ENCODE measurements at places on chromosomes 1 and 21.

GRCh38 chr1:64594446-64594845 is 124.5 kb downstream of the CACHD1 start:
- no peak for DNase-seq

DNA sequence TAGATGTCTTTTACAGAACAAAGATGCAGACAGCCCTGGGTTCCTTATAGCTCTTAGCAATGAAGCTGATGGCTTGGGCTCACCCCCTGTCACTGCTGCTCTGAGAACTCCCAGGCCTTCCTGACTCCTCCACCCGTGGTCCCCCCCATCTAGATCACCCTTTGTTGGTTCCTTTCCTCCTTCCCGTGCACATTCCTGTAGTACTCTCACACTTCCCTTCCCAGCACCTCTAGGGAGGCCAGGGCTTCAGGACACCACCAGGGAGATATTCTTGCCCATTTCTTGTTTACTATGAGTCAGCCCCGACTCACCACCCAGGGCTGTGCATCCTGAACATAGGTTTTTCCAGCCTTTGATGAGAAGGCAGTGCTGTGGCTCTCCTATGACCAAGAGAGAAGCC is 14.4 kb upstream of the NOS1AP start:
- peak; percentile 39 for DNase-seq

GRCh38 chr1:159898527-159898926 is 1.4 kb downstream of the CFAP45 start:
- DNase-seq: no peak

DNA sequence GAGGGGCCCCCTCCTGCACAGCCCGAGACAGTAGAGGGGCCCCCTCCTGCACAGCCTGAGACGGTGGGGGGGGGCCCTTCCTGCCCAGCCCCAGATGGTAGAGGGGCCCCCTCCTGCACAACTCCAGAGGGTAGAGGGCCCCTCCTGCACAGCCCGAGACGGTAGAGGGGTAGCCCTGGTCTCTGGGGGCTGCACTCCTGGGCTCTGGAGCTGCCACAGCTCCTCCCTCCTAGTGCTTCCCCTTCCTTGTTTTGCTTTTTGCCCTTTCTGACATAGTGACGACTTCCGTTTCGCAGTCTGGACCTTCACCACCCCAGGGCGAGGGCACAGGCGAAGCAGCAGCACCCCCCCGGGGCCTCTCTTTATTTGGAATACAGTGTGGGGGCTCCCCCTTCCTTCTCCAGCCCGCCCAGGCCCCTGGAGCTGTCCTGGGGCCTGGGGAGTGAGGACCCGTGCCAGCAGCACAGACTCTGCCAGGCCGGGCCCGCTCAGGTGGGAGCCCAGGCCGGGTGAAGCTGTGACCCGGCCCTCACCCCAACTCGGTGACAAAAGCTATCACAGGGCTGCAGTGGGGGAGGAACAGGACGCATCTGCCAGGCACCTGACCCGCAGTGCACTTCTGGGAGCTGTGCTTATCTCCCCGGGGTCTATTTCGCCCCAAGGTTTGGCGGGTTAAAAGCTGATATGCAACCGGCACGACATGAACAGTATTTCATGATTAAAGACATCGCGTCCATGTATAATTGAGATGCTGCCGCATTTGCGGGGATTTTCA is 1.1 kb upstream of the PRXL2B start:
- no peak for DNase-seq

DNA sequence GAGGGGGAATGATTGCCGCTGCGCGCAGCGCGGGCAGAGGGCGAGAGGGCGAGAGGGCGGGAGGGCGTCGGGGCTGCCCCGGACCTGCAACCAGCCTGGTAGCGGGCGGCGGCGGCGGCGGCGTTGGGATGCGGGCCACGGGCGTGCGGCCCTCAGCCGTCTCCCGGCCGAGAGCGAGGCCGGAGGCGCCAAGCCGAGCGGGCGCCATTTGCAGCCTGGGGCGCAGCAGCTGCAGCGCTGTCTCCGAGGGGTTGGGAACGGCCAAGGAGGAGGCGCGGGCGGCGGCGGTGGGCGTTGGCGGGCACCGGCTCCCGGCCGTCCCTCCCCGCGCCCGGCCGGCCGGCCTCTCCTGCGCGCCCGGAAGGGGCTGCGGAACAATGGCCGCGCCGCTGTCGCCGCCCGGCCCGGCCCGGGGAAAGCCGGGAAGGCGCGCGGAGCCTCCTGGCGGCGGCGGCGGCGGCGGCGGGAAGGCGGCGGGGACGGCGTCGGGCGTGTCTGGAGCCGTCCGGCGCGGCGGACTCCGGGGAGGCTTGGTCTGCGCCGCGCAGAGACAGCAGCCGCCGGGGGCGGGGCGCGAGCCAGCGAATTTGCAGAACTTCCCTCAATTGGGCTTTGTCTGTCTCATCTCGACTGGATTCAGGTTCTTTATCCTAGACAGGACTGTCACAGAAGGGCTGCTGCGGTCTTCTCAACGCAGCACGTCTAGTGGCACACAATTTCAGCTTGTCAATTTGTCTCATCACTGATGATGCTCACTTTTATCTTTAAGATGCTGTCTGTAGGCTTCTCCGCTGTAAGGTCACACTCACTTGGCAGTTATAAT is 35.7 kb downstream of the ZBTB8B start:
- DNase-seq: no peak

DNA sequence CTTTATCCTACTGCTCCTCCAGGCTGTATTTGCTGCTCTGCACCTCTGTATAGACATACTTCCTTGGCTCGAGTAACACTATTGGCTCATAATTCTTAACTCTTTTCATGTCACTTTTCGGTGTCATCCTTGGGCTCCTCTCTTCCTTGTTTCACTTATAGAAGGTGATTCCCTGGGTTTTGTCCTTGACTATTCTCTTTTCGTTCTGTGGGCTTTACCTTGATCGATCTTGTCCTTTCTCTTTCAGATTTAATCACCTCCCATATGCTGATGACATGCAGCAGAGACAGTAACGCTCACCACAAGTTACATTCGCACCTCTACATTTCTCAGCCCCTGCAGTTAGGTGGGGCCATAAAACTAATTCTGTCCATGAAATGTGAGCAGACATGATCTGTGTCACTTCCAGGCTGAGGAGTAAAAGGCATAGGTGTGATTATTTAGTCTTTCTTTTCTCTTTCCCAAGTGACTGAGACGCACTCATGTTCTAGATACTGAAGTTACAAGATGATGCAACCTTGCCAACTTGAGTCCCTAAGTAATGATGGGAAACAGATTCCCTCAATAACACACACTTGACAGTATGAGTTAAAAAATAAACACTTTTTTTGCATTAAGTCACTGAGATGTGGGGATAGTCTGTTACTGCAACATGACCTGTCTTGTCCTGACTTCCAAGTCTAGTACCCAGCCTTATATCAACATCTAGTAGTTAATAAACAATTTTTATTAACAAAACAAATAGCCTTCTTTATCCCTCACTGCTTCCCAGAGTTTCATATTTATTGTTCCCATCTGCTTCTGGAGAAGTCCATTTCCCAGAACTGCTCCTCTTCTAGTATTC is 49.9 kb upstream of the HAO2 start:
- no peak for DNase-seq

DNA sequence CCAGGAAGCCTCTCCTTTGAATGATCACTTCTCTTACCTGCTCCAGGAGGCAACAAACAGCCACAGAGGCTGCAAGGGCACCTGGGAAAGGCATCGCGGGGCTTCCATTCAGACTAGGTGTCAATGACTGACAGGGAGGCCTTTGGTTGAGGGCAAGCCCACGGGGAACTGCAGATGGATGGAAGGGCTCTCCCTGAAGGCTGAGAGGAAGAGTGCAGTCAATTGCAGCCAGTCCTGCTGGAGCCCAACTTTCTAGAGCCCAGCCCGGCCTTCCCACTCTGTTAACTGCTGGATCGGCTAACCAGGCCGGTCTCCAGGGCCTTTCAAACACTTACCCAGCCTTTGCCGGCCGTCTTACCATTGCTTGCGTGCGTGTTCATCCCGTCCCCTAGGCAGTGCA is 89.3 kb downstream of the LACTBL1 start:
- no peak for DNase-seq

GRCh38 chr1:53074313-53075154 is 12.5 kb downstream of the PODN start:
- no peak for DNase-seq

GRCh38 chr1:15332525-15332924 is 77.2 kb upstream of the EFHD2 start:
- DNase-seq: no peak

DNA sequence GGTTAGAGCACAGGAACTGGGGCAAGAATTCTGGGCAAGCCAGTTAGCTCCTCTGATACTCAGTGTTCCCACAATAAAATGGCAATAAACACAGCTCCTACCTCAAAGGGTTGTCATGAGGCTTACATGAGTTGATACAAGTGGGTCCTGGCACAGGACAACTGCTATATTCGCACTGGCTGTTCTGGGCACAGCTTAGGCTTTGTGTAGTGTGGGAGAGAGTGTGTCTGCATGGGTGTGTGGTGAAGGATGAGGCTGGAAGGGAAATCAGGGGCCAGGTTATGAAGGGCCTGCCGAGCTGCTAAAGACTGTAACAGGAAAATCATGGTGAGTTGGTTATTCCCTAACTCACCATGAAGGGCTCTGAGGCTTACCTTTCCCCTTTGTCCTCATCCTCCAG is 18.7 kb downstream of the ETV3 start:
- DNase-seq: no peak

- no peak for DNase-seq
These were observed 35.5 kb downstream of the MACF1 start for GRCh38 chr1:39239968-39240367.

DNA sequence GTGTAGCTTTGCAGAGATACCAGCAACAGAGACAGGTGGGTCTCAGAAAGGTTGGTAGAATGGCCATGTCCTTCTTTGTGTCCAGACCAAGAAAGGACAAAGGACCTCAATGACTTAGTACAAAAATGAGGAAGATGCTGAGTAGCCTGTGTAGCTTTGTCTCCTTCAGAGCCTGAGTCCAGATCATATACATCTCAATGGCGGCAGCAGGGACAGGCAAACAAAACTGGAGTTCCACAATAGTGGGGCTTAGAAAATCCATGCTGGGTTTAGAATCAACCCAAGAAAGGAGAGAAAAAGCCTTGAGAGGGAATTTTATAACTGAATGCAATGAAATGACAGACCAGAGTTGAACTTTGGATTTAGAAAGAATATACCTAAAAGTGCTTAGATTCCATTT is 339.0 kb downstream of the BRINP3 start:
- no peak for DNase-seq

- no peak for DNase-seq
These were observed 238.8 kb downstream of the ST6GALNAC3 start for GRCh38 chr1:76313304-76313703.

- DNase-seq: no peak
These were observed 1.5 kb upstream of the FCMR start for GRCh38 chr1:206923009-206923960.

DNA sequence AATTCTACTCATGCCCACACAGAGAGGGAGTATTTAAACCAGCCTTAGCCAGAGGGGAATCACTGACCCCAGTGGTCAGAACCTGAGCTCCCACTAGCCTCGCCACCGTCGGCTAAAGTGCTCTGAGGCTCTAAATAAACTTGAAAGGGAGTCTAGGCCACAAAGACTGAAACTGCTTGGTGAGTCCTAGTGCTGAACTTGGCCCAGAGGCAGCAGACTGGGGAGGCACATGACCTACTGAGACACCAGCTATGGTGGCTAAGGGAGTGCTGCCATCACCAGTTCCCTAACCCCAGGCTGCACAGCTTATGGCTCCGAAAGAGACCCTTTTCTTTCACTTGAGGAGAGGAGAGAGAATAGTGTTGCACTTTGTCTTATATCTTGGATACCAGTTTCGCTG is 1542.8 kb downstream of the KCNT2 start:
- DNase-seq: no peak

DNA sequence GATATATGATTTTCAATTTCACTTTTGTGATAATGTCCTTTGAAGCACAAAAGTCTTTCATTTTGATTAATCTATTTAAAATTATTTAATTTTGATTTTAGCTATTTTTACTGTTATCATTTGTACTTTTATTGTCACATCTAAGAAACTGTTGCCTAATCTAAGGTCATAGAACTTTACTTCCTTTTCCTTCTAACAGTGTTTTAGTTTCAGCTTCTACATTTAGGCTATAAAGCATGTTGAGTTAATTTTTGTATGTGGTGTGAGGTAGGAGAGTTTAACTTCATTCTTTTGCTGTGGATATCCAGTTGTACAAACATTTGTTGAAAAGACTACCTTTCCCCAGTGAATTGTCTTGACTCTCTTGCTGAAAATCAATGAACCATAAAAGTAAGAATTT is 204.5 kb downstream of the TM2D1 start:
- DNase-seq: no peak

DNA sequence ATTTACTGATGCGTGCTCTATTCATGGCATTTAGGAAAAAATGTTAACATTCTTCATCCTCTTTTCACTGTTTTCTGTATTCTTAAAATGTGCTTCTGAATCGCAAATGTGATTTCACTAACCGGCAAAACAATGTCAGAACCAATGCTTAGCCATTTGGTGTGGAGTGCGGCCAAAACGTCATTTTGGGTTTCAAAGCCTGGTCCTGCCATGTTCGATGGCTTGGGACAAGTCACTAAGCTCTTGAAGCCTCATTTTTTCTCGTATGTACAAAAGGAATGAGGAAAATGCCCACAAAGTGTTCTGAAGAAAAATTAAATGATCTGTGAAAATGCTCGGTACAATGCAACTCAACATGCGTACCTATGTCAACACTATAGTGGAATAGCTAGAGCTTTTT is 175.3 kb downstream of the APP start:
- DNase-seq: no peak

GRCh38 chr21:22575165-22575584 is 1577.0 kb downstream of the NCAM2 start:
- no peak for DNase-seq

GRCh38 chr1:197599789-197600188 is 175.5 kb downstream of the DENND1B start:
- DNase-seq: no peak

GRCh38 chr1:47532921-47533792 is 95.3 kb downstream of the FOXD2 start:
- DNase-seq: peak; percentile 51

GRCh38 chr1:54121482-54122134 is 31.2 kb downstream of the CDCP2 start:
- peak; percentile 35 for DNase-seq

GRCh38 chr1:214123061-214123784 is 135.4 kb downstream of the PROX1 start:
- peak; percentile 24 for DNase-seq

DNA sequence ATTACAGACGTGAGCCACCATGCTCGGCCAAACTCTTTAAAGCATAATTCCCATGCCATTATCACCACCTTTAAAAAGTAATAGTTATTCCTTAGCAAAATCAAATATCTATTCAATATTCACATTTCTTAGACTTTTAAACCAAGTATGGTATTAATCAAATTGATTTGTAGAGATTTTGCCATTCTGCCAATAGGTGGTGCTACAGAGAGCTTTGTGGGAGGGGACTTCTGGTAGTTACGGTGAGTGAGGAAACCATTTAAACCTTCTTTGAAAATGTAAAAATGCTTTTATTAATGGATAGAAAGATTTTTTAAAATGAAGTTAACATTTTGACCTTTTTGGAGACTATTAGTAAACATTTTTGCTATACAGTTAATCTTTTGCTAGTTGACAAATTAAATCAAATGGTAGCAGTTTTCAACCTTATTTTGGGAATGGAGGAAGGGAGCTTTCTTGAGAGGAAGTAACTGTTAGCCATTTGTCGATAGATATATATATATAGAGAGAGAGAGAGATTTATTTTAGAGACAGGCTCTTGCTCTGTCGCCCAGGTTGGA is 19.3 kb downstream of the IARS2 start:
- DNase-seq: no peak

All from smooth muscle cell of the brain vasculature (primary cell).